GDM1 (cell line): ENCODE measurements at places on chromosomes 3 and 15.

GRCh38 chr3:62209101-62209500, 164.2 kb downstream of the FEZF2 start:
- no peak for DNase-seq

GRCh38 chr15:44157679-44158078, 37.4 kb downstream of the FRMD5 start:
- no peak for DNase-seq

DNA sequence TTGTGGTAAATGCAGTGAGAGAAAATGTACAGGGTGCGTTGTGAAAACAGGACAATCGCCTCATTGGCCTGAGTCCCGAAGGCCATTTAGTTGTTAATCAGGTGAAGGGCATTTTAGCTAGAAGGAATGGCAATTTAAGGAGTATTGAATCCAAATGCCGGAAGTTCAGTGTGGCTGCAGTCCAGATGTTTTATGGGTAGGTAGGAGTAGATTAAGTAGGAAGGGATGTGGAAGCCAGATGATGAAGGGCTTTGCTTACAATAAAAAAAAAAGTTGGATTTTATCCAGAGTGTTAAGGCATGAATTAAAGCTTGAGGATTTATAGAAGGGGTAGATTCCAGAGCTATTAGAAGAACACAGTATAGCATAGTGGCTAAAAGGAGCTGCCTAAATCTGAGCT, 572.7 kb downstream of the NLGN1 start:
- DNase-seq: no peak

- no peak for DNase-seq
These were observed 8.4 kb downstream of the ACOX2 start for GRCh38 chr3:58528629-58529028.

GRCh38 chr15:80242132-80242769, 9.8 kb downstream of the CTXND1 start:
- no peak for DNase-seq

GRCh38 chr3:12955651-12956315, 114.4 kb upstream of the RPL32 start:
- DNase-seq: no peak

GRCh38 chr3:107933450-107933849, 157.4 kb downstream of the CD47 start:
- DNase-seq: no peak

DNA sequence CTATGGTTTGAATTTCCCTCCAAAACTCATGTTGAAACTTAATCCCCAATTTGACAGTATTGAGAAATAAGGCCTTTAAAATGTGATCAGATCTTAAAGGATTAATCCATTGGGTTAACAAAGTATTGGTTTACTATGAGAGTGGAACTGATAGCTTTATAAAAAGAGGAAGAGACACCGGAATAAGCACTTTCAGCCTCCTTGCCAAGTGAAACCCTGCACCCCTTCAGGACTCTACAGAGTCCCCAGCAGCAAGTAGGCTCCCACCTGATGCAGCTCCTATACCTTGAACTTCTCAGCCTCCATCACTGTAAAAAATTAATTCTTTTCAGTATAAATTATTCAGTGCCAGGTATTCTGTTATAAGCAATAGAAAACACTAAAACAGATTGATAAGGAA, 348.3 kb downstream of the CGGBP1 start:
- no peak for DNase-seq

DNA sequence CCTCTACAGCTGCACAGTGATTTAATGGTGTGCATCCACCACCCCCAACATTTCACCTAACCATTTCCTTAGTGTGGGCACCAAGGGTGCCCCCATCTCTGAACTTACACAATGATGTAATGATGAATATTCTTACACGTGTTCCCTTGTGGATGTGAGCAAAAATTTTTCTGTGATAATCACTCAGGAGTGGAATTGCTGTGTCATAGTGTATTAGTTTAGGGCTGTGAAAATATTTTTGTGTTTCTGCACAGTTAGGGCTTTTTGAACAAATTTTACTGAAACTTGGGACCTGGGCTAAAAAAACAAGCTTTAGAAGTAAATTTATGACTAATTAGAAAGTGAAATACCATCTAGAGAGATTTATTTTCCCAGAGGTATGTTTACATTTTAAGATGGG, 134.5 kb upstream of the CCNL1 start:
- no peak for DNase-seq

DNA sequence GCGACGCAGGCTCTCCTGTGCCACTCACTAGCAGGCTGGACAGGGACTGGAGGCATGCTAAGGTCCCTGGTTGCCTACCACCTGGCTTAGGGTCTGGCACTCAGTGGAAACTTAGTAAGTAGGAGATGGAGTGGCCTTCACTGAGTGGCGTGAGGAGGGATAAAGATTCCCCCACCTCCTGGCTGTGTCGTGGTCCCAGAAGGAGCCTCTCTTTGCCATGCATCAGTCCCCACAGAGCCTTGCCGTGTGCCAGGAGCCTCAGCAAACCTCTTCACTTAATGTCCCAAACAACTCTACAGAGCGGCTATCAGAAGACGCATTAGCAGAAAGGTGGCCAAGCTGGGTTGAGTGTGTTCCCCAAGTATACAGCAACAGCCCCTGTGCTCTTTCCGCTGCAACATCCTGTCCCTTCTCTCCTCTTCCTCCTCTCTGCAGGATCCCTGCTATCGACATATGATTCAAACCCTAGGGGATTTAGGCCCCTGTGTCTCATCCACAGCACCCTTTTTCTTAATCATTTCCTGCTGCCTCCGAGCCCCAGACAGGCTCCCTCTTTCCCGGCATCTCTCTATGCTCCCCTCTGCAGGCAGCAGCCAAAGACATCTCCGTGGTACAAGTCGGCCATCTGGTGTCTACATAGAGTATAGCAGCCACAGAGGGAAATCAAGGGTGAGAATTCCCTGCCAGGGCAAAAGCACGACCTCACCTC, 66.7 kb downstream of the SLC6A1 start:
- DNase-seq: peak; percentile 12

GRCh38 chr15:89462198-89462912, 34.0 kb downstream of the RHCG start:
- DNase-seq: no peak

DNA sequence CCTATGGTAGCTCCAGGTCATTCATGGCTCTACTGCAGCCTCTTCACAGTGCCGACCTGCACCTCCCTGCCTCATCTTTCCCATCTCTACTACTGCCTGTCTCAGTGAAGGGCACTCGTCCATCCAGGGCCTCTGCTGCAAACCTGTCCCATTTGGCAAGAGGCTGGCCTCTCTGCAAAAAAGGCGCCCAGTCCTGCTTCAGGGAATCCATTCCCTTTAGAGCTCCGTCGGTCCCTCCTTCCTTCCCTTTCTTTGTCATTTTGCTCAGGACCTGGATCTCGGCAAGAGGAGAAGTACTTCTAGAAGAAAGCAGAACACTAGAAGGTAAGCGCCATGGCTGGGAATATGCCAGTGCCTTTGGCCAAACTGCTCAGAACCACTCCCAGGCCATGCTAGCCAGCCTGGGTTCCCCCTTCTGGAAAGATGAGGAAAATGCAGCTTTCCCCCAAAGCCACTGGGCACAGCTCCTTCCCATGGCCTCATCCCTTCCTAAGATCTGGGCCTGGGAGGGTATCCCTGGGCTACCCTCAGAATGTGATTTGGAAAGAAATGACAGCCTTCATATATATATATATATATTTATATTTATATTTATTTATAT, 6.4 kb upstream of the ISL2 start:
- DNase-seq: peak; percentile 4

DNA sequence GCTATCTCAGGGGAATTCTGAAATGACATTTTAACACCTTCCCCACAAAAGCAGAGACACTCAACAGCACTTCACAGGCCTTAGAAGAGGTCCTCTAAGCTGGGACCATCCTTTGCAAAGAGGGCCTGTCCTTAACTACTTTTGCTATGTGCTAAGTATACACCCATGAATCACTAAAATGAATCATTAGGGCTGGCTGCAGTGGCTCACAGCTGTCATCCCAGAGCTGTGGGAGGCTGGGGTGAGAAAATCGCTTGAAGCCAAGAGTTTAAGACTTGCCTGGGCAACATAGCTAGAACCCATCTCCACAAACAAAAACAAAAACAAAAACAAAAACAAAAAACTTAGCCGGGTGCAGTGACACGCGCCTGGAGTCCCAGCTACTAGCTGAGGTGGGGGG, 53.9 kb upstream of the MELTF start:
- DNase-seq: no peak

- peak; percentile 66 for DNase-seq
These were observed 22.5 kb downstream of the POPDC2 start for GRCh38 chr3:119637679-119638477.

GRCh38 chr3:158434412-158435038, 136.5 kb upstream of the MLF1 start:
- DNase-seq: no peak

- DNase-seq: no peak
These were observed 21.5 kb downstream of the ULK4 start for GRCh38 chr3:41940393-41940792.

DNA sequence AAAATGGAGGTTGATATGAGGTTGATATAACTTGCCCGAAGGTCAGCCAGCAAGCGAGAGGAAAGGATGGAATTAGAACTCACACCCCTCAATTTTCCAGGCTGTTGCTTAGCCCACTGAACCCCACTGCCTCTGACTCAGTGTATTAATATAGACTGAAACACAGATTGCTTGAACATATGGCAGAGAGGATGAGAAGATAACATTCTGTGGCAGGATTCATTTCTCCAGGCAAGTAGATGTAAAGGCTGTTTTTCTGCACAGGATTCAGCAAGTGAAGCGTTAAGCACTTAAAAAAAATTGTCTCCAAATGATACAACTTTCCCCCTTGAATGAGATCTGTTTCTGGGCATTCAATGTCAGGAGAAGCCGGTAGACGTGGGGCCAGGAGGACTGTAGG, 335.2 kb downstream of the GAP43 start:
- DNase-seq: no peak

GRCh38 chr15:64766058-64766457, 9.3 kb downstream of the RBPMS2 start:
- DNase-seq: no peak

DNA sequence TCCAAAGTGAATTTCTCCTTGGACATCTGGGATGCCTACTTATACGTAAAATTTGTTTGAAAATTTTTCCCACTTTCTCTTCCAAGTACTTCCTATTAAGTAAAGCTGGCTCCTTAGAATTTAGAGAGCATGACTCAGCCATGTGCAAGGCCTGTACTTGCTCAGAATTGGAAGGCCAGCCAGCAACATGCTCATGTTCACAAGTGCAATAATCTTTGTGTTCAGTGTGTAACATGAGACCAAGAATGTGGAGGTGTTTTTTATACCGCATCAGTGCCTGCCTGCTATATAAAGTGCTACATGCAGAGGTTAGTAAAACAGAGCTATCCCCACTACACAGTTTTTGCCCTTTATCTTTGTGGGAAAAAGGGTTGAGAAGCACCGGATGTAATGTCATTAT, 151.9 kb upstream of the FEZF2 start:
- no peak for DNase-seq

GRCh38 chr15:35142578-35142977, 57.5 kb upstream of the NANOGP8 start:
- DNase-seq: no peak

DNA sequence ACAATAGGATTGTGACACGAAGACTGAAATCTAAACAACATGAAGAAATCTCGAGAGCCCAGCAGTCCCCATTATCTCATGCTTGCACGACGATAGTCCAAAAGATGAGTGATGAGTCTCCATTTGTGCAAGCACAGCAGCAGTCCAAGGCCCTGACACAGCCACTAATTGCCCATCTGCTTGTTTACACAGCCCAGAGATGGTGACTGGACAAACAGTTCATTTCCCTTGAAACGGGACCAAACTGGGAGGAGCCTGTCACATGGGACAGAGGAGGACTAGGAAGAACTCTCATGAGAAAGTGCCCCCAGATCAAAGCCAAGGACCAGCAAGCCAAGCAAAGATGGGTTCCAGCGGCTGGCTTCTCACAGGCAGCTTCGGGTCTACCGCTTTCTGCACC, 121.0 kb downstream of the GREM1 start:
- no peak for DNase-seq

DNA sequence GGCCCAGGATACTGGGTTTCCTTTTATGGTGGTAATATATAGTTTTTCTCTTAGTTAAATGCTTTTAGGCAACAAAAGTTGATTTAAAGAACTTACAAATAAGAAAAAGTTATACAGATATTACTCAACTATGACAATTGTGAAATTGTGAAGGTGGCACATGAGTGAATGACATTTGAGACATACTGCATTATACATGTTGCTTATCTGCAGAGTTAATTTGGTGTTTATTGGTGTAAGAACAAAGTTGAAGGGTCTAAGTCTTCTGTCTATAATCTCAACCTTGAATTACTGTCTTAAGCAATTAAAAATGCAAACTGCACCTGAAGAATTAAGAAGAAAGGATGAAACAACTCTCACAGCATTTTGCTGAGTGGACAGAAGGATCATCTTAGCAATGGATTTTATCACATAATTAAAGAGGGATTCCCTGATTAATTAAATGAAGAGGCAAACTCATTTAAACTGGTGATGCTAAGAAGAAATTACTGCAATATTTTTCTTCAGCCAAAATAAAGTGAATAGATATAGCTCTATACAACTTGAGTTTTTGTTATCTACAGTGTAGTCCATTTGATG, 298.9 kb upstream of the TGFBR2 start:
- no peak for DNase-seq

DNA sequence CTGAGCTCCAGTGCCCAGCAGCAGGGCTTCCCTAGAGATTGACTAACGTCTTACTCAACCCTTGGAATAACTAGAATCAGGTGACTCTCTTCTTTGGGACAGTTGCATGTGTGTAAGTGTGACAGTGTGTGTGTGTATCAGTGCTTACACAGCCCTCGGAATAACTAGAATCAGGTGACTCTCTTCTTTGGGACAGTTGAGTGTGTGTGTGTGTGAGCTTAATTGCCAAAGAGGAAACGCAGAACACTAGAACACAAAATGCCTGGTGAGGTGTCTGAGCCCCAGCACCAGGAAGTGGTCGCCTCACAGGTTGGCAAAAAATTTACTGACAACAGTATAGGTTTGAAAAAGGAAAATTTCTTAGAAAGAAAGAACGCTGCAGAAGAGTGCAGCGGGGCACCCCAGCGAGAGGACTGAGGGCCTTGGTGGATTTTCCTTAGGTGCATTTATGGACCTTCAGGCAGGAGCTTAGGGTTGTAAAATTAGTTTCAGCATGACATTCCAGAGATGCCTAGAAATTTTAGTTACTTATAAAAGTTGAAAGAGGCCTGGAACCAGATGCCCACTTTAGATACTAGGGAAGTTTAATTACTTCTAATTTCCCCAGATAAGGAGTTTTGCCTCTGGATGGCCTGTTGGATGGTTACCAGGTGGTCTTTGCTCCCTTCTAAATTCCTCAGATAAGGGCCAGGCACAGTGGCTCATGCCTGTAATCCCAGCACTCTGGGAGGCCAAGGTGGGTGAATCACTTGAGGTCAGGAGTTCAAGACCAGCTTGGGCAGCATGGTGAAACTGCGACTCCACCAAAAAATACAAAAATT, 3.7 kb upstream of the WDR82 start:
- DNase-seq: no peak

DNA sequence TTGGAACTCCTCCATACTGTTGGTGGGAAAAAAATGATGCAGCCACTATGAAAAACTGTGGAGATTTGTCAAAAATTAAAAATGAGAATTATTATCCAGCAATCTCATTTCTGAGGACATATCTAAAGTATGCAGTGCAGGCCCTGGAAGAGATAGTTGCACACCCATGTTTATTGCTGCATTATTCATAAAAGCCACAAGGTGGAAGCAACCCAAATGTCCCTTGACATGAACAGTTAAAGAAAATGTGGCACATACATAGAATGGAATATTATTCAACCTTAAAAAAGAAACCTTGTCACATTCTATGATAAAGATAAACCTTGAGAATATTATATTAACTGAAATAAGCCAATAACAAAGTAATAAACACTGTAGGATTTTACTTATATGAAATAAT, 80.9 kb upstream of the ARHGEF26 start:
- no peak for DNase-seq

- no peak for DNase-seq
These were observed 403.7 kb downstream of the OXSM start for GRCh38 chr3:26193558-26193957.
